GM12891 (cell line): ENCODE measurements at places on chromosomes 16 and 17.

DNA sequence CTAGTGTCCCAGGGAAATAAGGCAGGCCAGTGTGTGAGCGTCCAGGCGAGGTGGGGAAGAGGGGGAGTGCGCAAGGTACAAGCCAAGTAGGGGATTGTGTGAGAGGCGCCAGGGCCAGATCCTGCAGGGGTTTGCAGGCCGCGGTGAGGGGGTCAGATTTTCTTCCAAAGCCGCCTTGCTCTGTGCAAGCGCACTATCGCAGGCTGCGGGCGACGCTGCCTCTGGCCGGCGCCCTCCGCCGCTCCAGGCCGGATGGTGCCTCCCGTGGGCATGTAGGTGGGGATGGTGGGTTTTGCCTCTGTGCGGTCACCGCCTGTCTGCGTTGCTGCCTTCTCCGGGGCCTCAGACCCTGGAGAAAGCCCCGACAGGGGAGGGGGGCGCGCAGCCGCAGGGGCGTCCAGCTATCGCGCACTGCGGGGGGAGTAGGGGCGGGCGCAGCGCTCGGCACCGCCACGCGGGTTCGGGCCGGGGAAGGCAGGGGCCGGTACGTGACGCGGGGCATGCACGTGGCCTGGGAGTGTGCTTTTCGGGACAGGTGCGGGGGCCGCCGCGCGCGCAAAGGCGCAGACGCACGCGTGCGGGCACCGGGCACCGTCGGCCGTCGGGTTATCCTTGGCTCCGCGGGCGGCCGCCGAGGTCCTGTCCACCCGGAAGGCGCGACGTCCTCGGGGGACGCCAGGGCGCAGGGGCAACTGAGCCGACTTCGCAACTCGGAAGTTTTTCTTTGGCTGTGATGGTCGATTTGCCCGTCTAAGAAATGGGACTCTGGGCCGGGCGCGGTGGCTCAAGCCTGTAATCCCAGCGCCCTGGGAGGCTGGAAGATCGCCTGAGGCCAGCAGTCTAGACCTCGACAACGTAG lies 1.1 kb upstream of the HAPSTR1 start:
- peak; percentile 35 for DNase-seq

DNA sequence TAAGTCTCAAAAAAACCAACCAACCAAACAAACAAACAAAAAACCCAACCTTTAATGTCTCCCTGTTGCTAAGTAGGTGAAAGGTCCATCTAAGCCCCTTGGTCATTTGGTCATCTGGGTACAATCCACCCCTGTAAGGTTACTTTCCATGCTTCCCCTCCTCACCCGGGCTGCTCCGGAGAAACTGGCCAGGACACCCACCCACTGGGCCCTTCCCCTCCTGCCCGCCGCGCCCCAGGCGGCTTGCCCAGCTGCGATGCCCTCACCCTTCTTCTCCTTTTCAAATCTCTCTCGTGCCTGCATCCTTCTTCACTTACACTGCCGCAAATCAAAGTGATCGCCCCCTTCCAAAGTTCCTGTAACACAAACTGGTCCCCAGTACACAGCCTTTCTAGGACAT lies 2.0 kb downstream of the NTAN1 start:
- no peak for DNase-seq

- no peak for DNase-seq
Measured at GRCh38 chr17:67466251-67466796, 89.2 kb downstream of the PITPNC1 start.

- DNase-seq = no peak
Measured at GRCh38 chr17:42233156-42233555, 38.9 kb upstream of the GHDC start.

GRCh38 chr16:88812513-88813268 lies 963 bp upstream of the APRT start:
- no peak for DNase-seq

GRCh38 chr16:69532641-69533455 lies 32.9 kb upstream of the NFAT5 start:
- no peak for DNase-seq

GRCh38 chr17:47225436-47225858 lies 16.3 kb downstream of the MYL4 start:
- no peak for DNase-seq

GRCh38 chr17:10067446-10068143 lies 130.8 kb downstream of the GAS7 start:
- no peak for DNase-seq

- no peak for DNase-seq
Measured at GRCh38 chr16:77905374-77905920, 116.9 kb upstream of the CLEC3A start.

GRCh38 chr16:31201582-31202413 lies 762 bp downstream of the PYCARD start:
- peak; percentile 73 for DNase-seq

DNA sequence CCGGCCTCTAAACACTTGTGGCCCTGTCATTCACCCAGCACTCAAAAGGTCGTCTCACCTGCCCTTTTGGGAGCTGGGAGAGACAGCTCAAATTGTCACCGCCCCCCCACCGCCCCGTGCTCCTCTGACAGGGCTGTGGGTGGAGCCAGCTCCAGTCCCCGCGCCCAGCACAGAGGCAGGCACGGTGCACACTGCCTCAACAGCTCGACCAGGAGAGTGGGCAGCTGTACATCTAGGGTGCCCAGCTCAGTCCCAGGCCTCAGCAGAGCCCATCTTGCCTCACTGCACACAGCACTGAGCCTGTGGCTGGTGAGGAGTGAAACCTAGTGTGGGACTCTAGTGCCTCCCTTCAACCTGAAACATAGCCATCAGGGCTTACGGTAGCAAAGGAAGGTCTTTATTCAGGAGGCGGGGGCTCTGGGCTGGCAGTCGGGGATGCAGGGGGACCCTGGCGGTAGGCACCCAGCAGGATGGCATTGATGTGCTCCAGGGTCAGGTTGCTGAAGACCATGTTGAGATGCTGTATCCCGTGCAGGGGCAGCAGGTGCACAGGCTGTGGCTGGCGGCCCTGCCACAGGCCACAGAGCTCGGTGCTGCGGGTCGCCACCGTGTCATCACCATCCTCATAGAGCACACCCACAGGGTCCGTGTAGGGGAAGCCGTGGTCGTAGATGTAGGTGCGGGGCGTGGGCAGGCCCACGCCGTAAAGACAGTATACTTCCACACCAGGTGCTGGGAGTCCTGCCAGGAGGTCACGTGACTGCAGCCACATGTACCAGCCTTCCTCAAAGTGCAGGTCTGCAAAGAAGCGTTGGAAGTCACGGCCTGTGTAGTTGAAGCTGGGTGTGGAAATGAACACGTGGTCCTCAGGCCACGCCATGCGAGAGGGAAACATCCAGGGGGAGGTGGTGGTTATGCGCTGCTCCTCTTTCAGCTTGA lies 3.1 kb upstream of the PSMB10 start:
- DNase-seq = no peak

DNA sequence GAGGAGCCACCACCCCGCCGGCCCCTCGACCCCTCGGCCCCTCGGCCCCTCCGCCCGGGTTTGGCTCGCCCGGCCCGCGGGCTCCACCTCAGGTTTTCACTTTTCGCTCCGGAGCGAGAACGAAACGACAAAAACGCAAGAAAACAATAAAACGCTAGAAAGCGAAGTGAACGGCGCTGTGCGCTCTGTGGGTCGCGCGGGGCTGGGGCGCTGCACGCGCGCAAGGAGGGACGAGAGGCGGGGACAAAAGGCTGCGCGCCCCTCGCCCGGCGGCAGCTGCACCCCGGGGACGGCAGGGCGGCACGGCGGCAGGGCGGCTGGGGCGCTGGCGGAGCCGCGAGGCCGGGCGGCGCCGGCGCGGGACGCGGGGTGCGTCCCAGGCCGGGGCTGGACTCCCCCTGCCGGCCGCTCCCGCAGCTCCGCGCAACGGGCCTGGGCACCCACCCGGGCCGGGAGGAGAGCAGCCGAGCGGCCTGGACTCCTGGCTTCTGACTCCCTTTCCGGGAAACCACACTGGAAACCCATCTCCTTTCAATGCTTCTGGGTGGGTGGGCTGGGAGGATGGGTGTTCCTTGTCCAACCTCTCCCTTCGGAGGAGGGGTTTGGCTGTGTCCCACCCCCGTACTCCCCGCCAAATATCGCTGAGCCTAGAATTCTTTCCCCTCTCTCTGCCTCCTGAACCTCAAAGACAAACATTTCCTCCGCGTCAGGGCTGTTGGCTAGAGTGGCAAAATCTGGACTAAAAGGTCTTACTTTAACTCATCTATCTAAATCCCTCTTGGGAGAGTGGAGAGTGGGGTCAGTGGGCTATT lies 9.9 kb downstream of the TBX2 start:
- peak; percentile 74 for DNase-seq

GRCh38 chr16:17423221-17423620 lies 47.5 kb downstream of the XYLT1 start:
- DNase-seq = no peak

GRCh38 chr16:2663553-2664546 lies 18.5 kb upstream of the KCTD5 start:
- no peak for DNase-seq

- no peak for DNase-seq
Measured at GRCh38 chr17:206941-207560, 25.6 kb upstream of the DOC2B start.

GRCh38 chr16:12901204-12901596 lies 198 bp upstream of the SHISA9 start:
- DNase-seq = no peak

- no peak for DNase-seq
Measured at GRCh38 chr17:15783461-15783860, 51.4 kb downstream of the TBC1D26 start.

GRCh38 chr17:39800540-39800939 lies 62.8 kb downstream of the GRB7 start:
- DNase-seq = no peak

DNA sequence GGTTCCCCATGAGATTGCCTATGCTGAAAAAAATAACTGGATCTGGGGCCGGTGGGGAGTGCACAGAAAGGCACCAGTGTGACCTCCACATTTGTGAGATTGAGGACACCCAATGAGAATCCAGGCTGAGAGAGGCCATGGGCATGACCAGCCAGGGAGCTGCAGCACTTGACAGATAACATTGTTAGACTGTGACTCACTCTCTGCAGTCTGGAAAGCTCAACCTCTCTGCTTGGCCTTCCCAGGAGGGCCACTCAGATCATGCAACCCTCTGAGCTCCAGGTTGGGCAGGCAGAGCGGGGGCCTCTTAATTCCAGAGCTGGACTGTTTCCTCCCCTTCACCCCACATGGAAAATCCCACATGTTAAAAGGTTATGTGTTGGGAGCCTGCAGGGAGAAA lies 30.1 kb downstream of the FZD2 start:
- DNase-seq = no peak

GRCh38 chr17:68141050-68141449 lies 105.5 kb downstream of the KPNA2 start:
- no peak for DNase-seq

- DNase-seq = no peak
Measured at GRCh38 chr16:74700116-74700437, 585 bp downstream of the MLKL start.

GRCh38 chr16:1181404-1182315 lies 28.8 kb downstream of the CACNA1H start:
- no peak for DNase-seq

- no peak for DNase-seq
Measured at GRCh38 chr16:31344712-31345111, 10.3 kb upstream of the ITGAX start.

DNA sequence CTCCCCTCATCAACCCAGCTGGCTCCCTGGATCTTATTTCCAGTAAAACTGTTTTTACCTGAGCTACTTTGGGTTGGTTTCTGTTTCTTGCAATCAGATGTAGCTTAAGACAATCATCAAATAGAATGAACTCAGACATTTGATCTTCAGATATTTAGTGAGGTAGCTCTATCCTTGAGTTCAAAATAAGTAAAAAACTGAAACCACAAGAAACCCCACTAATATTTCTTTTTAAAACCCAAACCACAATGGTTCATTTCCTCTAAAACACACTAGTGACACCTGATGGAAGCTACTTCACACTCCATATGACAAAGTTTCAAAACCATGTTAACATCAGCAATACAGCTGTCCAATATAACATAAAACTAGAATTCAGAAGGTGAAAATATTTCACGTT lies 37.8 kb downstream of the CACNG1 start:
- no peak for DNase-seq

DNA sequence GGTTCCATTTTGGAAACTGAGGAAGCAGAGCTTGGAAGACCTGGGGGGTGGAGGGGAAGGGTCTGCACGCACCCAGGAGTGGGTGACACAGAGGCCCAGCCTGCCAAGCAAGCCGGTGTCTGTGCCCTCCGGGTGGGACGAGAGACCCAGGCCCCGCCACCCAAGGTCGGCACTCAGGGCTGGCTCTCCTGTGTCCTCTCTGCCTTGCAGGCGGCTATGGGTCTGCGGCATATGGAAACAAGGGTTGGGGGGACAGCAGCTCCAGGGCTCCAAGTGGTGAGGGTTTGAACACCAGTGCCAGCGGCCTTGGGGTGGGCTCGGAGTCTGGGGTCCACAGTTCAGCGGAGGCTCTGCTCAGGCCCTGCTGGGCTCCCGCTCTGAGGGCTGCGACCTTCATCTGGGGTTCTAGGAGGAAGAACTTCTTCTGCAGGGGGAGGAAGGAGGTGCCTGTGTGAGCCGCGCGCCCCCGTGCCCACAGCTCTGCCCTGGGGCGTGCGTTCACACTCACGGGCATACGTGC lies 4.6 kb upstream of the CD7 start:
- DNase-seq = no peak

GRCh38 chr17:14310605-14311004 lies 9.7 kb downstream of the HS3ST3B1 start:
- DNase-seq = no peak

GRCh38 chr16:85594273-85594977 lies 18.7 kb upstream of the GSE1 start:
- DNase-seq = no peak

- no peak for DNase-seq
Measured at GRCh38 chr17:67982034-67982640, 14.1 kb downstream of the C17orf58 start.

DNA sequence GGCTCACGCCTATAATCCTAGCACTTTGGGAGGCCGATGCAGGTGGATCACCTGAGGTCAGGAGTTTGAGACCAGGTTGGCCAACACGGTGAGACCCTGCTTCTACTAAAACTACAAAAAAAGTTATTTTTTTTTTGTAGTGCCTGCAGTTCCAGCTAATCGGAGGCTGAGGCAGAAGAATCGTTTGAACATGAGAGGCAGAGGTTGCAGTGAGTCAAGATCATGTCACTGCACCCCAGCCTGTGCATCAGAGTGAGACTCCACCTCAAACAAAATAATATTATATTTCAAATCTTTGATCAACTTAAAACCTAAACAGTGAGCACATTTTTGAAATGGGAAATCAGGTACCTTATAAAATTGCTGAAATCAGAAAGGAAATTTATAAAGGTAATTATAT lies 36.5 kb downstream of the NCOR1 start:
- DNase-seq = no peak

- DNase-seq = no peak
Measured at GRCh38 chr16:76232704-76233103, 44.5 kb upstream of the CNTNAP4 start.

- no peak for DNase-seq
Measured at GRCh38 chr16:30778549-30779244, 8.3 kb downstream of the ZNF629 start.

GRCh38 chr16:1674751-1675664 lies 3.1 kb upstream of the JPT2 start:
- no peak for DNase-seq
